ENCODE measurements at places on chromosomes 2 and 18.
A peak's percentile ranks its signal among the peaks of the same experiment; 100 is the strongest.

DNA sequence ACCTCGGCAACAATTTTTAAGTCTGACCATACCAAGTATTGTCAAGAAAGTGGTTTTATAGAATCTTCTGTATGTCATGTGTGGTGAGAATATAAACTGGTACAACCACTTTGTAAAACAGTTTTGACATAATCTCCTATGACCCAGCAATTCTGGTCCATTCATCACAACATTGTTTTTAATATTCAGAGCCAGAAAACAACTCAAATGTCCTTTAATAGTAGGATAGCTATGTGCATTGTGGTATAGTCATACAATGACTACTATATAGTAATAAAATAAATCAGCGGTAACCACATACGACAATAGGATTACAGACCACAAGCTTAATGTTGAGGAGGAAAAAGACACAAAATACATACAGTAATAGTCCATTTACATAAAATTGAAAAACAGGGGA lies 175.2 kb upstream of the SPATS2L start:
- DNase-seq = no peak

DNA sequence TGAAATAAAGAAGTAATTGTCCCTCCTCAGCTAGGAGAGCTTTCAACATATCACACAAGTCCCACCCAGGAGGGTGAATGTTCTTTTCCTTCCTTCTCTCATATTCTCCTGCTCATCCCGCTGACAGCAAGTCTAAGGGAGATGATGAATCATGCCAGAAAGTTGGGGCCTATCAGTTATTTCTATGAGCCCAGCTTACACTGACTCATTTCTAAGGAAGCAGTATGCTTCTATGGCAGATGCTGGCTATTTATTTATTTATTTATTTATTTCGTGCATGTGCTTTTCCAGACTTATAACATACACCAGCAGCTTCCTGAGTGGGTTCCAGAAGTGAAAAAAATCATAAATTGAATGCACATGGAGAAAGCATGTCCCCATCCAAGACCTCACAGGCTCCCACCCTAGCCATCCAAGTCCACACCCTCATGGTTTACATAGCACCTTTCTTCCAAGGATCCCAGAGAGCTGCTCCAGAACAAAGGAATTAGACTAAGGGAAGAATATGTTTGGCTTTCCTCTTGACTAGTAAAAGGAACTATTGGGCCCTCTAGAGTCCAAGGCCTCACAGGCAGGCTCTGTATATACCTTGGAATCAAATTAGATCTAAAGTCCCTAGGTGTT lies 1074.2 kb upstream of the ZEB2 start:
- peak; percentile 97 for DNase-seq

DNA sequence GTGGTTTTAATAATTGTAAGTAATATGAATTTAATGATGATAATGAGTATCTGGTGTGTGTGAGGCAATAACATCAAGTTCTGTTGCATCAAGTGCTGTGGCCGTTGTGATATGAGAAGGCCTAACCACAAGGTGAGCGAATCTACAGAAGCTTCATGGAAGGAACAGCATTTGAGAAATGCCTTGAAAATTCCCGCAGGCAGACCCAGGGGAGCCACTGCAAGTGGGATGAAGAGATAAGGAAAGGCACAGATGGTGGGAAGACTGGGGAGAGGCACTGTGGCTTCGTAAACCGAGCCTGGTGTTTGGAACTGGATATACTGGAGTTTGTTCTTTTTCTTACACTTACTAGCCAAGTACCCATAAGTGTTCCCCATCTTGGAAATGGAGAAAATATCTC lies 357.5 kb downstream of the PTPRM start:
- DNase-seq = no peak

DNA sequence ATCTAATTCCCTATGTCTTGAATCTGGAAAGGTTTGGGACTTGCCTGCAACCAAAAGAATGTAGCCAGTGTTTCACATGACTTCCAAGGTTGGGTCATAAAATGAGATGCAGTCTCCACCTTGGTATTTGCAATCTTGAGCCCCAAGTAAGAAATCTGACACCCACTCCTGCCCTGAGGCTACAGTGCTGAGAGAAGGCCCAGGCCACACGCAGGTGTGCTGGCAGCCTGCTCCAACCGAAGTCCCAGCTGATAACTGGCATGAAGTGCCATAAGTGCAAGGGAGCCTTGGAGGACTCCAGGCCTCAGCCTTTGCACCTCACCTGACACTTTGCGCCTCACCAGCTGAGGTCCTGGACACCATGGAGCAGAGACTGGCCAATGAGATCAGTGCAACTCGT lies 182.7 kb downstream of the ANAPC1 start:
- peak; percentile 25 for DNase-seq

GRCh38 chr2:70477441-70477844 lies 76.2 kb downstream of the TGFA start:
- DNase-seq = no peak

DNA sequence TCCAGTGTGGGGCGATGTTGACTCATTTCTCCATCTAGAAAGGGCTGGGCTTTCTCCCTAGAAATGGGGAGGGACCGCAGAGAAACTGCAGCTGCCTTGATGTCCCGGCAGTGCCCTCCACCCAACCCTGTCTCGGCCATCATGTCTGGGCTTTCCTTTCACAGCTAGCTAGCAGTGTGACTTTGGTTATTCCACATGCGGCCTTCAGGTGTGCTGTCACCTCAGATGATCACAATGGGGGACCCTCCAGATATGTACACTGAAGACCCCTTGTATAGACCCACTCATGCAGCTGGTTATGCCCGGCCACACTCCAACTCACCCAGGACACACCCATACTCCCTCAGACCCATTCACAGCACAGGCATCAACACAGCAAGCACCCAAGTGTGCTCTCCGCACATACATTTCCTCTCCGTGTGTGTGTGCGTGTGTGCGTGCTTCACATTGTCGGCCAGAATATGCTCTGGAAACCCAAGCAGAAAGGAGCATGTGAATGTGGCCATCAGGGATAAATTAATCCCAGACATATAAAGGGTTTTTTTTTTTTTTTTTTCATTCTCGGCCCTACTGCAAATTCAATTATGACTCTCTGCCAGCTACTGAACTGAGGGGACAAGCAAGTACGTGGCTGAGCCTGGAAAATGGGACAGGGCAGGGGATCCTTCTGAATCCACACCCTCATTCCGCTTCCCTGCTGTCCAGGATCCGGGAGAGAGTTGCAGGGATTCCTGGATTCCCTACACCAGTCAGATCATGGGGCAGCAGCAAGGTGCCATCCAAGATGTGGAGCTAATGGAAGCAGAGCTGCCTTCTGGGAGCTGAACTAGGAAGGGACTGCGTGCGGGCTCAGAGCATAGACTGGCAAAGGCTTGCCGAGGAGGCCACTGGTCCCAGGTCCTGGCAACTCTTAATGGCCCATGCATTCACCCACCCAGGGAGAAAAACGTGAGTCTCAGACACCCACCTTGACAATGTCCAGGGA lies 240.2 kb downstream of the DYSF start:
- DNase-seq = no peak

GRCh38 chr2:136085453-136086209 lies 32.3 kb downstream of the CXCR4 start:
- peak; percentile 13 for DNase-seq

- no peak for DNase-seq
Measured at GRCh38 chr18:57931038-57931437, 113.0 kb upstream of the NEDD4L start.

DNA sequence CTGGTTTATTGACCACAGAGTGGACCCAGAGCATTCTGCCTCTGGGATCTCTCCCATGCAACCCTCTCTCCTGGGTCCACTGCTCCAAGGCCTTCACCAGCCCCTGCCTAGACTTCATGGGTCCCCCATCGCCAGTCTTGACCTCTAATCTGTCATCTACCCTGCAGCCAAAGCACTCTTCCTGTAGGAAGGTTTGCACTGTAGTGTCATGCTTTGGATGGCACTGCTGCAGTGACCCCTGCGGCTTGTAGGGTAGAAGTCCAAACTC lies 41.7 kb downstream of the MYO7B start:
- DNase-seq = no peak

DNA sequence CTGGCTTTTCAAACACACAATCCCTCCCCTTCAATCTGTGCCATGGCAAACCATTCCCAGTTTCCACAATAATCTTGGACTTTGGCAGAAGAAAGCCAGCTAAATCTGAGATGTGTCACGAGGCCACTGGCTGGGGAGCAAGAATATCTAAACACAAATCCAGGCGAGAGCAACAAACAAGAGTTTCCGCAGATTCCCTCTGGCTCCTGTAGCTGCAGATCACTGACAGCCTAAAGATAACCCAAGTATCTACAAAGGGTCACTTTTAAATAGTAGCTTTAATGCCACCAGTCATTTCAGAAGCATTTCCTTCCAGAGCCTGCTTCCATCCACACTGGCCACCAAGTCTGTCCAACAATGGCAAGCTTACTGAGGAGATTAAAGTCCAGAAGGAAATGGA lies 86.9 kb downstream of the ACVR1 start:
- no peak for DNase-seq

GRCh38 chr2:85585781-85586105 lies 1.5 kb downstream of the VAMP5 start:
- DNase-seq = peak; percentile 63

DNA sequence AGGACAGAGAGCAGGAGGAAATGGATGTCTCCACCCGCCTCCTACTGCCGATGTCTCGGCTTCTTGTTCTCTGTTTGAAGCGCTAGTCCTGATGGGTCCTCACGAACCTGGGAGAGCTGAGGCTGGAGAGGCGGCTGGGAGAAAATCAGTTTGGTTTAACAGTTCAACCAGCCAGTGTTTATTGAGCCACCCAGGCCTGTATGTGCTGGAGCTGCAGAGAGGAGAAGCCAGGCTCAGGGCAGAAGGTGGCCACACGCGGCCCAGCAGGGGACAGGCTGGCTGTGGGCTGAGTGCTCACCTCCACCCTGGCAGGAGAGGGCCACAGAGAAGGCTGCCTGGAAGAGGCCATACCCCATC lies 202.1 kb downstream of the CYP26B1 start:
- no peak for DNase-seq

GRCh38 chr2:191927991-191928390 lies 81.1 kb upstream of the CAVIN2 start:
- DNase-seq = peak; percentile 20

DNA sequence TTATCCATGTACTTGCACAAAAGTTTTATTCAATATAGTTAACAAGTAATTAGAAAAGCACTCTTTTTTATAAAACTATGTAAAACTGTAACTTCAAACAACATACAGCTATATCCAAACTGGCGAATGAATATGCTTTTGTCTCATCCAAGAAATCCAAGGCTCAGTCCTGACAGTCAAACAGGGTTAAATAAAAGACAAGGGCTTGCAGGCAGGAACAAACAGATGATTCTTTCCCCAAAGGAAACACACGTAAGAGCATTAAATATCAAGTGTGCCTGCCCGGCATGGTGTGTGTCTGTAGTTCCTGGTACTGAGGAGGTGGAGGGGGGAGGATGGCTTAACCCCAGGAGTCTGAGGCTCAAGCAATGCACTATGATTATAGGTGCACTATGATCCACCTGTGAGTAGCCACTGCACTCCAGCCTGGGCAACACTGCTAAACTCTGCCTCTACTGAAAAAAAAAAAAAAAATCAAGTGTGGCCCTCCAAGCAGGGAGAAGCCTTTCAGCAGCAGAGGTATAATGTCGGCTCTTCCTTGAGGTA lies 171.3 kb downstream of the DLGAP1 start:
- DNase-seq = no peak

- DNase-seq = peak; percentile 78
Measured at GRCh38 chr2:171531291-171531690, 9.0 kb downstream of the CYBRD1 start.

GRCh38 chr2:240622060-240622411 lies 3.2 kb upstream of the GPR35 start:
- DNase-seq = no peak

DNA sequence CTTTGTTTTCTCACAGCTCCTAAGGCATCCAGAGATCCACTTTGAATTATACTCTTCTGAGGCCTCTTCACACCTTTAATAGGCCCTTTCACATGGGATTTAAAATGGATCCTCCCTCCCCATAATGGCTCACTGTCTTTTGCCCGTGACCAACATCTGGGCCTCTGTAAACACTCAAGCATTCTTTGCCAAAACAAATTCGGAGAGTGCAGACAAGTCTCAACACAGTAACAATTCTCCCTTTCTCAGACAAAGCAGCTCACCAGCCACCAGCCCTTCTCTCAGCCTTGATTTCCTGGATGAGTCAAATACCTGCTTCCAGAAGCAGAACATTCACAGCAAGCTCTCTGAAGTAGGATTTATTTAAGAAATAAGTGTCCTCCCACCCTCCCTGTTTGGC lies 14.0 kb upstream of the IMP4 start:
- DNase-seq = peak; percentile 16

- peak; percentile 86 for DNase-seq
Measured at GRCh38 chr2:199985625-199986207, 30.3 kb downstream of the MAIP1 start.

GRCh38 chr18:14098428-14098827 lies 33.8 kb downstream of the ZNF519 start:
- no peak for DNase-seq

GRCh38 chr18:32711862-32712261 lies 61.0 kb downstream of the KLHL14 start:
- no peak for DNase-seq

GRCh38 chr2:101540518-101540917 lies 65.6 kb upstream of the RFX8 start:
- DNase-seq = peak; percentile 30

DNA sequence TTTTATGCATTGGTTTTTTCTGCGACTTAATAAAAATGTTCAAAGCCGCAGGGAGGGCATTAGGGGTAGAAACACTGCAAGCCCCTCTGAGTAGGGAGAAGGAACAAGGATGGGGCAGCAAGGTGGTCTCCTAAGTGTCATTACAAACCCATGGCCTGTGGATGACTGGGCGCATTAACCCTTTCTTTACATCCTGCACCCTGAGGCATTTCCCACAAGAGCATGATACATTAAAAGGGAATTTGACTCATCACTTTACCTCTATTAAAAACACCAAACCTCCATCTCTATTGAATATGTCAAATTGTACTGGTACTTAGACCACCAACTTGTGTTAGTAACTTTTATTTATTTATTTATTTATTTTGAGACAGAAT lies 112.5 kb downstream of the VIT start:
- peak; percentile 76 for DNase-seq

DNA sequence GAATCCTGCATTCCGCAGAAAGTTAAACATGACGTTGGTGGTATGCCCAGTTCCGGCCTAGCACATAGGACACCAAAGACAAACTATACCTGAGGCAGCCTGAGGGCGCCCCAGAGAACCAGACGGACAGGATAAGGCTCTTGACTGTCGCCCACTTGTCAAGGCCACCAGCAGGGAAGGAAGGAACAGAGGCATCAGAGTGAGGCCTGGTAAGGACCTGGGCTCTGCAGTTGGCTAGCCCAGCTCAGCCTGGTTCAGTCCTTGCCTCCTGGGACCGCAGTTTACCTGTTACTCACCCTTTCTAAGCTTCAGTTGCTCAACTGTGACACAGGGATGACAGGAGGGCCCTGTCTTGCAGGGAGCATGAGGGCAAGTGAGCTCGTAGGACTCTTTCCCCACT lies 82.1 kb downstream of the ACTR2 start:
- no peak for DNase-seq

- no peak for DNase-seq
Measured at GRCh38 chr18:49626842-49627467, 65.1 kb downstream of the LIPG start.

DNA sequence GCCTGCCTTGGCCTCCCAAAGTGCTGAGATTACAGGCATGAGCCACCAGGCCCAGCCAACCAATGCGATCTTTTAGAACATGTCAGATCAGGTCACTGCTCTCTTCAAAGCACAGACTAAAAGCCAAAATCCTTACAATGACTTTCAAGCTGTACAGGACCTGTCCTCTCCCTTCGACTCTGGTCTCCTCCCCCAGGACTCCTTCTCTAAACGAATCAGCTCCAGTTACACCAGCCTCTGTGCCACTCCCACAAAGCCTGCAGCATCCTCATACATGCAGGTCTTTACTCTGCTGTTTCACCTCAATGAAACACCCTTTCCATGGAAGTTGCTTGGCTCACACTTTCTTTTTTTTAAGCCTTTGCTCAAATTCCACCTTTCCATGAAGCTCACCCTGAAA lies 436.0 kb downstream of the METTL4 start:
- no peak for DNase-seq

Measured in ELR (cell line).